Activated naive CD4-positive, alpha-beta T cell treated with Interleukin-2 at 50 U/mL for 16 hours (primary cell): ENCODE measurements at places on chromosomes 4 and X.
A peak's percentile ranks its signal among the peaks of the same experiment; 100 is the strongest.

DNA sequence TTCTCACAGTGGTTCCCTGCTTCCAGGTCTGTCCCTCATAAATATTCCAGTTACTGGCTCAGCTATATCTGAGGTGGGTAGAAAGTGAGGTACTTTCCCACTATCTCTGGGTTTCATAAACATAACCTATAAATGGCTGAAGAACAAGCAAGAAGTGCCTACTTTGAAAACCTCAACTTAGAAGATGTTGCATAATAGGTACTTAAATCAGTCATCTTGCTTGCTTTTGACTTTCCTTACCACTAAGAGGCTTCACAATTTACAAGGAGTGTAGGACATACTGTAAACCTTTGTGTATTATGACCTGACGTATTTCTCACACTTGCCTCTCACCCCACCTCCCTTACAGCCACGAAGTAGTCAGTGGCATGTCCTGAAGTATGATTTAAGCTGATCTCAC lies 145.9 kb downstream of the PCDH19 start:
- DNase-seq, result no peak

DNA sequence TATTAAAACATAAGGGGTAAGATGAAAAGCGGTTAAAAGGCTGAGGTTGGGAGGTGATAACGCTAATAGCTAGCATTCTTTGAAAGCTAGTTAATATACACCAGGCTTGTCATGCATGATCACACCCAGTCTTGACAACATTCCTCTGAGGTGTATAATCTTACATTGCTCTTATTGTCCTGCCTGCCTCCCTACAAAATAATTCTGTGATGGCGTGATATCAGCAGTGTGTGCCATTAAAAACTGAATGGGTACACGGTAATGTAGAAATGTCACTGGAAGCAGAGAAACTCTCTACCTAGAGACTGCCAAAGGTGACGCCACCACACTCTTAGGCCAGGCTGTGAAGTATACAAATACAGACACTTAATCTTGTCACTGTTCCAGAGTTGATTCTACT lies 68.1 kb downstream of the DIAPH2 start:
- DNase-seq, result no peak

DNA sequence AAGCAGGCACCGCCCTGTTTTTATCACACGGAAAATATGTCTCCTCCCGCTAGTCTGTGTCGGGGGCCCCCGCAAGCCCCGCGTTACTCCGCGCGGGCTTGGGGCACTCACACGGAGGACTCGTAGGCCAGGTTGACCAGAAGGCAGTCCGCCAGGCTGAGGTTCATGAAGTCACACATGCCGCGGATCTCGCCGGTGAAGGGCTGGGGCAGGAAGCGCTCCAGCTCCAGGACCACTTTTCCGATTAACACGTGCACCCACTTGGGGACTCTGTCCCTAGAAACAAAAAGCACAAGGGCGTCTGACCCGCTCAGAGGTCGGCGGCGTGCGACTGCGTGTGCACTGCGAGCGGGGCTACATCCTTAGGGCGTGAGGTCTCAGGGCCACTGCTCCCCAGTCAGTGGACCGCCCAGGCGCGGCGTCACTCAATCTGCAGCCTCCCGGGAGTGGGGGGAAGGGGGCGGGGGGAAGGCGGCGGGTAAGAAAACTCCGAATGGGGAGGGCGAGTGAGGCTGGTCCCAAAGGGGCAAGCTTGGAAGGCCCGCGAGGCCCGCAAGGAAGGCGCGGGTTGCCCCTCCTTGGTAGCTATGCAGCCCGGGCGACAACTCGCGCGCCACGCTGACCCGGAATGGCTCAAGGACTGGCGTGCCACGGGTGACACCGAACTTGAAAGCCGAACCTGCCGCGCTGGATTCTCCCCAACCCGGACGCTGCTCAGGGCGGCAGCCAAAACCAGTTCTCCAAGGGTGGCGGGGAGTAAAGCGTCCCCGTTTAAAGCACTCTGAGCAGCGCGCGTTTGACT lies 722 bp downstream of the NAAA start:
- peak; percentile 80 for DNase-seq

DNA sequence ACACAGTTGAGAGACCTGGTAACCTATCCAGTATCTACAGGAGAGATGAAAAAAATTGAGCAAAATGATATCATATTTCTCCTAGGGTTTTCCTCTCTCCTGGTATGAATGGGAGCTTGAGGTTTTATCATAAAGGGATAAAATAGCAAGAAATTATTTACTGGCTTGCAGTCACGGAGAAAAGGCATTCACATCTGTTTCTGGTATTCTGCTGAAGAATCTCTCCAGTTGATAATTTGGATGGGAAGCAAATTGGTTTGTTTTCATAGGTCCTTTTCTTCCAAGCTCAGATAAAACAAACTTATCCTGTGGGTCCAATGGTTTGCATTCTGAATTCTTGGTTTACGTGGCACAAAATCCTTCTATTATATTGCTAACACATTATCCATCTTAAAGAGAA lies 83.1 kb upstream of the GYPA start:
- DNase-seq, result no peak

GRCh38 chr4:71294301-71294700 lies 44.5 kb upstream of the SLC4A4 start:
- no peak for DNase-seq

- DNase-seq, result no peak
Observed at GRCh38 chrX:147072747-147073146, 258.2 kb upstream of the CXorf51A start.
